Natural killer cell treated with Interleukin-12 subunit alpha and Interleukin-12 subunit beta and Interleukin-15 and Interleukin-18, amount 100 ng/mL, for 72 hours (primary cell): ENCODE measurements at places on chromosomes 7 and 10.

DNA sequence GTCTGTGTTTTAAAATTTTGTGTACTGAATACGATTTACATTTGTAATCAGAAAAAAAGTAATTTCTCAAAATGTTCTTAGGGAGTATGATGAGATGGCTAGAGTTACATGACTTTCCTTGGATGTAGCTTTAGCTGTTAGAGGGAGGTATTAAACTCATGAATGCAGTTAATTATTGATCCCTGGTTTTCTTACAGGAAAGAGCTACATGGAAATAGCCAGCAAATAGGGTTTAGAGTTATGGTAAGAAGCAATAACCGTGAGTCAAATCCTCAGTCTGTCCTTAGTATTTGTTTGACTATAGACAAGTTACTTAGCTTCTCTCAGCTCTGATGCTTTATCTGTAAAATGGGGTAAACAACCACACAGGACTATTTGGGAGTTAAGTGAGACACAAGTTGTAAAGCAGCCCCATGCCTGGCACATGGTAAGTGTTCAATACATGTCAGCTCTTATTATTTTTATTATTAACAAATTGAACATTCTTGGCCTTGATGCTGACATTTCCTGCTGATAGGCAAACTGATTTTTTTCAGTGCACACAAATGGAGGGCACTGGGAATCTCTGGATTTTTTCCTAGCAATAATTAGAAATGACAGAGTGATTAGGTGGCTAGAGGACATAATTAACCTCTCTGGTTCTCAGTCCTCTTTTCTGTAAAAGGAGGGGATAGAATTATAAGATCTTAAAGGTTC is 204.5 kb upstream of the PHYHIPL start:
- no peak for DNase-seq

- no peak for DNase-seq
These were observed 377.1 kb downstream of the NRG3 start for GRCh38 chr10:82252081-82252480.

- DNase-seq = no peak
These were observed 423 bp downstream of the LSM5 start for GRCh38 chr7:32489788-32490126.

GRCh38 chr7:14381306-14381705 is 391.8 kb upstream of the ETV1 start:
- no peak for DNase-seq

DNA sequence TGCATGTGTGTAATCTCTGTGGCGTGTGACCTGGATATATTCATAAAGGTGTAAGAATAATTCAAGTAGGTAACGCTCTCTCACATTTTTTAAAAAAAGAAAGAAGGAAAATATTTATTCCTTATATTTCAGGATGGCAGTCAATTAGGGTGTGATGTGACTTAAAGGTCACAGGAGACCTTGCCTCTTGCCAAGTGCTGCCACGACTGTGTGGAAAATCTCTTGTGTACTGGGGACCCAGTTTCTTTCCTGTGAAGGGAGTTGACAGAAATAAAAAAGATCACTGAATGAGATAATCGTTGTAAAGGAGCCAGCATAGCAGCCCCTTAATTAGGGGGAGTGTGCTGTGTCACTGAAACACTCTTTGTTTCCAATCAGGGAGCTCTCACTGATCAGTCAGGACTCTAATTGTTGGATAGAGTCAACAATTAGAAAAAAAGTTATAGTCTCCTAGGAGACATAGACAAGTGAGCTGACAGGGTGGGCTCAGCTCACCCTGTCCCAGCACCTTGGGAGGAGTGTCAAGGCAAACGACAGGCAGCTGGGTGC is 31.1 kb downstream of the PTPRE start:
- no peak for DNase-seq

DNA sequence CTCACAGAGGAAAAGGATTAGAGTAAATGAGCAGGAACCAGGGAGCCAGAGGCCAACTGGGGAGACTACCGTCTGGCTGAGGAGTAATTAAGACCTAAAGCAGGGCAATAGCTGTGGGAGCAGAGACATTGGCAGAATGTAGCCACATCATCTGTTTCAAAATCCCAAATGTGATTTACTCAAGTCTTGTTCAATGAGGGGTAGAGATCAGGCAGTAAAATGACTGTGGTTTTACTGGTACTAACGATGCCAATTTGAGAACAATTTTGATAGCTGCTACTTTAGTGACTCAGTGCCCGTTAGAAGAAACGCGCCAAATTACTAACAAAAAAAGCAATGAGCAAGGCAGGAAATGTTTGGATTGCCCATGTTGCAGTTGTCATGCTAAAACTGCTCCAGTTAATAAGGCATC is 12.7 kb upstream of the MIOS start:
- DNase-seq = no peak

GRCh38 chr7:47031786-47032535 is 550.0 kb downstream of the TNS3 start:
- no peak for DNase-seq

GRCh38 chr10:114100848-114101741 is 57.4 kb downstream of the ADRB1 start:
- DNase-seq = no peak

- DNase-seq = no peak
These were observed 14.1 kb upstream of the PPA1 start for GRCh38 chr10:70247360-70247759.

- no peak for DNase-seq
These were observed 8.7 kb downstream of the ECD start for GRCh38 chr10:73159038-73159648.

GRCh38 chr10:93071674-93072224 is 1.9 kb upstream of the CYP26A1 start:
- DNase-seq = no peak

- DNase-seq = no peak
These were observed 589 bp upstream of the ZFAND4 start for GRCh38 chr10:45673074-45673648.

GRCh38 chr7:2757904-2758672 is 70.1 kb downstream of the AMZ1 start:
- DNase-seq = peak; percentile 72

GRCh38 chr7:27434756-27435400 is 192.3 kb downstream of the EVX1 start:
- DNase-seq = no peak

DNA sequence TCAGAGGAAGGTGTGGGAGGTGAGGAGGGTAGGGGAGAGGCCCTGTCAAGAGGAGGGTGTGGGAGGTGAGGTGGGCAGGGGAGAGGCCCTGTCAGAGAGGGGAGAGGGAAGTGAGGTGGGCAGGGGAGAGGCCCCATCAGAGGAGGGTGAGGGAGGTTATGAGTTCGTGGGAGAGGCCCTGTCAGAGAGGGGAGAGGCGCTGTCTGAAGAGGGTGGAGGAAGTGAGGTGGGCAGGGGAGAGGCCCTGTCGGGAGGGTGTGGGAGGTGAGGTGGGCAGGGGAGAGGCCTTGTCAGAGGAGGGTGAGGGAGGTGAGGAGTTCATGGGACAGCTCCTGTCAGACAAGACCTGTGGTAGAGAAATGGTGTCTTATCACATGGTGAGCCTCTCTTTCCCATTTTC is 74.4 kb downstream of the INPP5A start:
- no peak for DNase-seq

DNA sequence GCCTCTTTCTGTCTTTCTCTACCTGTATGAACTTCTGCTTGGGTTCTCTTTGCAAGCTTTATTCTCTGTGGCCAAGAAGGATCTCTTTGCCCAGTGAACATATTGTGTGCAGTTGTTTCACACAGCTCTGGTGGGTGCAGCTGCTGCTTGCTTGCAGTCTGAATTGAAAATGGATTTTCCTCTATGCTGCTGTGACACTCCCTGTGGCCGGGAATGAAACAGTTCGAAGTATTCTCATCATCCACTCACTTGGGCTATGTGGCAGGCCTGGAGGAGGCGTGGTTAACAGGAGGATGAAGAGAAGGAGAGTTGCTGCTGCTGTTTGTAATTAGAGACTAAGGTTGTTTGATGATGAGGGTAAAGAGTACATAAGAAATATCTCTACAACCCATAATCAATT is 28.4 kb upstream of the ITGA8 start:
- no peak for DNase-seq

GRCh38 chr10:110643653-110644597 is at the start of gene RBM20:
Gene RBM20, plus strand, starts transcription at chr10:110644336. Its CDS starts 119 bp downstream, at chr10:110644455.
- DNase-seq = no peak

DNA sequence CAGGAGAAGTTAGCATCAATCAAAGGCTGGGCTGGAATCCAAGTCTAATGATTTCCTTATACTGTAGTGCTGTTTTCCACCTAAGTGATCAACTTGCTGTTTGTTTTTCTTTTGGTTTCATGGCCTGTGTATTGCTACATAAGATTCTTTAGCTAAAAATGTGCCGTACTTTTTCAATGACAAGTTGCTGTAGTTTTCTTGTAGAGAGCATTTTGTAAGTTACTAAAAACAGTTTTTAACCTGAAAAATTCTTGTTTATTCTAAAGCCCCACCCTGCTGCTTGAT is 1.3 kb downstream of the HELLS start:
- no peak for DNase-seq

DNA sequence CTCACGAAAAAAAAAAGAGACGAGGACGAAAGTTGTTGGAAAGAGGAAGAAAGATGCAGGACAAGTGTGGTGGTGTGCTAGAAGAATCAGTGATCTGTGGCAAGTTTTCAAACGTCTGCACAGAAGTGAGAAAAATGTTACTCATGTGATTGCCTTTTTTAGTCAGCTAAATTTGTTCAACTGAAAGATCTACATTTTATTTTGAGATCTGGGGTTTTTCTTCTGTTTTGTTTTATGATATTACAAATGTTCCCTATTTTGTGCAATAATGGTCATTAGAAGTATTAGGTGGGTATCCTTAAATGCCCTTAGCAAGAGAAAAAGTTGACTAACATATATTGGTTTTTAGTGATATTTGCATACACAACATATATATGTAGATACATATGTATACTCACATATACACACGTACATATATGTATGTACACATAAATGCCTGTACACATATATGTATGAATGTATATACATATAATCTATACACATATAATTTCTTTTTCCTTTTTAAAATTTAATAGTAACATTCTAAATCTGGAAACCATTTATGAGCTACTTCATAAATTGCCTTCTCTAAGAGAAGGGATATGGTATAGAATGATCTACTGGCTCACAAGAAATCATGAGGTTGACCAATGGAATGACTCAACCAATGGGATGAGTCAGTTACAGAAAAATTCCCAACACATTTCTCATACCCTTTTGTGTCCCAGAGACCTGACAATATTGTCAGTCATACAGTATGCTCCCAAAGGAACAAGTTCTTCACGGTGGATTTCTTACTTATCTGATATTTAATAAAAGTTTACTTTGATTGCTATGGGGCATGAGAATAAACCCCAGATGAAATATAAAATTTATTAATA is 38.4 kb downstream of the SLC39A12 start:
- DNase-seq = no peak

DNA sequence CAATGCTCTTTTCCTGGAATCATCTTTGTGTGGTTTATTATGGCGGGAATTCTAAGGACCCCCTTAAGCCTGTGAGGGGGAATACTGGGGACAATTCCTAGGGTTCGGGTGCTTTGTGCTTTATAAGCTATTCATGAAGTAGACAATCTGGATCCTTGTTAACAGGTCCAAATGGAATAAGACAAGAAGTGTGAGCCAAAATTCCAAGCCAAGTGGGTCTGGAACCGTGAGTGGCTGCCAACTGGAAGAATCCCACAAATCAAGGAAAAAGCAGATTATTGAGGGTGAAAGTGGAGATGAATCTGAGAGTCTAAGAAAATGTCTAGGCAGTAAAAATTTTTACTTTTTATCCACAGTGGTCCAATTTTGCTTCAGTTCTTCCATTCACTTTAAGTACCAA is 136.8 kb downstream of the MDFIC start:
- DNase-seq = no peak

- DNase-seq = no peak
These were observed 1.9 kb downstream of the CYP26A1 start for GRCh38 chr10:93075369-93076221.

DNA sequence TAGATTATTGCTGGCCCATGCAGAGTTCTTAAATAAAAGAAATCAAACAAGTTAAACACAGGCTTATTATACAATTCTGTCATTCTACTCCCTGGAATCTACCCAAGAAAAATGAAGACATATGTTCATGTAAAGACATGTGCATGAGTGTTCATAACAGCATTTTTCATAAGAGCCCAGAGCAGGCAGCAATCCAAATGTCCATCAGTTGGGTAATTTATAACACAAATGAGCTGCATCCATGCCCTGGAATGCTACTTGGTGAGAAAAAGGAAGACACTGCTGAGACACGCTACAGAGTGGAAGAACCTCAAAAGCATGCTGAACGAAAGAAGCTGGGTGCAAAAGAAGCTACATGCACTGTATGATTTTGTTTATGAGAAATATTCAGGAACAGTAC is 342.6 kb downstream of the TCERG1L start:
- no peak for DNase-seq

GRCh38 chr10:22603581-22603980 is 110.8 kb downstream of the PIP4K2A start:
- DNase-seq = no peak

DNA sequence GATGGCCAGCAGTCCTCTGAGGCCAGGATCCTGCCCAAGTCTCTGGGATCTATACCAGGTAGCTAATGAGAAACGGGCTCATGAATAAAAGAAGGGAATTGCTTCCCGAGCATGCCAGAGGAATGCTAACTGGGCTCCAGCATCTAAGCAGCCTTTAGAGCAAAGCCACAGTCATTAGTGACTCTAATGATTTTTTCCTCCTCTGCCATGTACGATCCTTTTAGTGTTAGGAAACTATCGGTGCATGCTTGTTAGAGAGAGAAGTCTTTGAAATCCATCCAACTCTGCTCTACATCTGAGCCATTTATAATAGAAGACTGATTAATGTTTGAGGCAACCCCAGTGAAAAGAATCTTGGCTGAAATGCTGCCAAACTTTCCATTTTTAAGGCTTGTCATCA is 124.9 kb upstream of the TCERG1L start:
- DNase-seq = no peak

DNA sequence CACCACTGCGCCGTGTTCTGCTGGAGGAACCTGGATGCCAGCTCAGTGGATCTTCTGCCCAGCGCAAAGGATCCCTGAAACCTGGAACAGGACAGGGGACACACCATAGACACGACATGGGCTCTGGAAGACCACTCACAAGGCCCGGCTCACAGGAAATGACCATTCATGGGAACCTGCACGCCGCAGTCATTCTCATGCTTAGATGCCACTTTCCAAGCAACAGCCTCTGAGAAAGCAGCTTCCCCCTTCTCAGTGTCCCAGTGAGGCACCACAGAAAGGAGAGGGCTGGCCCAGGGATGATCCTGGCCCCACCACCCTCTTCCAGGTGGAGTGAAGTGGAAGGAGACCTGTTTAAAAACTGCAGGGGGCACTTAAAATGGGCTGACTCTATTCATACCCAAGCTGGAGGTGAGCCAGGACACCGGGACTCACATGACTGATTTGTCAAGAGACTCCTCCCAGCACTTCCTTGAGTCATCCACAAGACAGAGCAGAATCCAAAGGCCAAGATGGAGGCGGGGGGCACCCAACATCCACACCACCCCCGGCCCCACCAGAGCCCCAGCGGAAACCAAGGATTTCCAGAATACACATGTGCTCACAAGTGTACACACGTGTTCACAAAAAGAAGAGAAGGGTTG is 11.2 kb downstream of the CTBP2 start:
- no peak for DNase-seq
